ENCODE measurements at places on chromosomes 11 and 22. TPM values are rescaled to one million over a fixed set of nuclear protein-coding genes. Genes with fewer than 3 reads are reported as not detected.
A peak's percentile ranks its signal among the peaks of the same experiment; 100 is the strongest.

The RPS13 gene
- total RNA-seq = 957 TPM

The DGAT2 gene
- total RNA-seq = 54.6 TPM

The PATE4 gene
- 0.79 TPM for total RNA-seq

The CD248 gene
- 6.4 TPM for total RNA-seq

The SBF2 gene
- 48.7 TPM for total RNA-seq

The GPHA2 gene
- 9.4 TPM for total RNA-seq

The SLC22A9 gene
- not detected for total RNA-seq

The CRELD2 gene
- 57.9 TPM for total RNA-seq

The CHRM1 gene
- total RNA-seq = 0.39 TPM

The CD82 gene
- total RNA-seq = 5.0 TPM

The OTOG gene
- total RNA-seq = 2.9 TPM

The IL17REL gene
- total RNA-seq = 0.55 TPM

GRCh38 chr22:29055192-29055830 lies 6.3 kb downstream of the C22orf31 start:
- H3K4me1 ChIP-seq = no peaks in the 10 kb centered on the region
- H3K4me3 ChIP-seq = no peak overlapping the region
- H3K36me3 ChIP-seq = no peaks in the 10 kb centered on the region
- no peak for DNase-seq
- no peaks in the 10 kb centered on the region for H3K27me3 ChIP-seq

DNA sequence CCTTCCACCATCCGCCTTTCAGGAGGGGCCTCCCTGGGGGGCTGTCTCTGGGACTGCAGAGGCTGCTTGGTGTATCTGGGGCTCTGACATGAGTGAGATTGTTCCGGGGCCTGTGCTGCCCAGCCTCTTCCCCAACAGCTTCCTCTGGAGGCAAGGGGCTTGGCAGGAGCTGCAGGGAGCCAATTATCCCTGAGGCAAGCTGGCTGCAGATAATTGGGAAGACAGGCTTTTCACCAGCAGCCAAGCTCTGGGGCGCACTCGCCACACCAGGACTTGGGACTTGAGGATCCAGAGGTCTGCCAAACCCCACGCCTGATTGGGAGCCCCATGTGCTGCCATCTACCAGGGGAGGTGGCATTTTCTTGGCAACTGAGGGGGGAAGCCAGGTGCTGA lies 15.6 kb upstream of the RTN4R start:
- H3K4me3 ChIP-seq = no peak overlapping the region
- H3K27me3 ChIP-seq = no peaks in the 10 kb centered on the region
- H3K36me3 ChIP-seq = no peaks in the 10 kb centered on the region
- no peak overlapping the region for H3K27ac ChIP-seq
- no peak for DNase-seq

- H3K4me3 ChIP-seq = no peak overlapping the region
- no peaks in the 10 kb centered on the region for H3K4me1 ChIP-seq
- no peak for DNase-seq
- H3K27ac ChIP-seq = no peak overlapping the region
- no peaks in the 10 kb centered on the region for H3K27me3 ChIP-seq
Measured at GRCh38 chr11:67700141-67700540, 25.7 kb upstream of the ALDH3B2 start.

- H3K27me3 ChIP-seq = no peaks in the 10 kb centered on the region
- H3K27ac ChIP-seq = no peak overlapping the region
- H3K4me1 ChIP-seq = no peaks in the 10 kb centered on the region
- DNase-seq = no peak
- no peak overlapping the region for H3K4me3 ChIP-seq
Measured at GRCh38 chr22:10961043-10961860, 4566.7 kb upstream of the OR11H1 start.

GRCh38 chr11:79414644-79415317 lies 26.0 kb downstream of the TENM4 start:
- no peaks in the 10 kb centered on the region for H3K27me3 ChIP-seq
- no peaks in the 10 kb centered on the region for H3K4me1 ChIP-seq
- H3K36me3 ChIP-seq = no peaks in the 10 kb centered on the region
- H3K27ac ChIP-seq = no peak overlapping the region
- no peak for DNase-seq

GRCh38 chr11:130214861-130215530 lies 55.4 kb downstream of the ST14 start:
- no peak for DNase-seq
- no peaks in the 10 kb centered on the region for H3K27me3 ChIP-seq
- no peak overlapping the region for H3K4me3 ChIP-seq
- H3K4me1 ChIP-seq = peaks cover 21% of the 10 kb centered on the region

GRCh38 chr11:116793772-116794097 lies 2.1 kb upstream of the APOA5 start:
- H3K36me3 ChIP-seq = no peaks in the 10 kb centered on the region
- H3K27ac ChIP-seq = no peak overlapping the region
- DNase-seq = no peak
- peaks cover 7% of the 10 kb centered on the region for H3K4me1 ChIP-seq
- no peak overlapping the region for H3K4me3 ChIP-seq
- no peaks in the 10 kb centered on the region for H3K27me3 ChIP-seq

GRCh38 chr11:41613326-41613725 lies 153.9 kb upstream of the LRRC4C start:
- no peak overlapping the region for H3K4me3 ChIP-seq
- H3K4me1 ChIP-seq = no peaks in the 10 kb centered on the region
- H3K27me3 ChIP-seq = no peaks in the 10 kb centered on the region
- H3K27ac ChIP-seq = no peak overlapping the region

DNA sequence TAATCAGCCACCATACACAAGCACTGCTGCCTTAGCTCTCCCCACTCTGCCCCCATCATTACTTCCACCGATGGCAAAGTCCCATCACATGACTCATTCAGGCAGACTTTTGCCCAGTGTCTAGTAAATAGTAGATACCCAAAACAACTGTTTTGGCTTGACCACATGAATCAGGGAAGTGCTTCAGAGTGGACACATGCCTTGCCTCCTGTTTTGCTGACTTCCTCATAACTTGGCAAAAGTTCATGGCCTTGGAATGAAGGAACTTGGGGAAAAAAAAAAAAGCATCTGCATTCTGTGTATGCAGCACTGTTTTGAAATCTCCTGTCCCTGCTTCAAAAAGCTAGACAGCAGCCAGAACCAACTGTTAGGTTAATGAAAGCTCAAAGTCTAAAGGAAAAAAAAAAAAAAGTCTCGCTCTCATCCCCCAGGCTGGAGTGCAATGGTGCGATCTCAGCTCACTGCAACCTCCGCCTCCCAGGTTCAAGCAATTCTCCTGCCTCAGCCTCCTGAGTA lies 335.3 kb downstream of the FAM181B start:
- H3K4me1 ChIP-seq = peaks cover 4% of the 10 kb centered on the region
- no peak overlapping the region for H3K27ac ChIP-seq
- no peaks in the 10 kb centered on the region for H3K36me3 ChIP-seq

DNA sequence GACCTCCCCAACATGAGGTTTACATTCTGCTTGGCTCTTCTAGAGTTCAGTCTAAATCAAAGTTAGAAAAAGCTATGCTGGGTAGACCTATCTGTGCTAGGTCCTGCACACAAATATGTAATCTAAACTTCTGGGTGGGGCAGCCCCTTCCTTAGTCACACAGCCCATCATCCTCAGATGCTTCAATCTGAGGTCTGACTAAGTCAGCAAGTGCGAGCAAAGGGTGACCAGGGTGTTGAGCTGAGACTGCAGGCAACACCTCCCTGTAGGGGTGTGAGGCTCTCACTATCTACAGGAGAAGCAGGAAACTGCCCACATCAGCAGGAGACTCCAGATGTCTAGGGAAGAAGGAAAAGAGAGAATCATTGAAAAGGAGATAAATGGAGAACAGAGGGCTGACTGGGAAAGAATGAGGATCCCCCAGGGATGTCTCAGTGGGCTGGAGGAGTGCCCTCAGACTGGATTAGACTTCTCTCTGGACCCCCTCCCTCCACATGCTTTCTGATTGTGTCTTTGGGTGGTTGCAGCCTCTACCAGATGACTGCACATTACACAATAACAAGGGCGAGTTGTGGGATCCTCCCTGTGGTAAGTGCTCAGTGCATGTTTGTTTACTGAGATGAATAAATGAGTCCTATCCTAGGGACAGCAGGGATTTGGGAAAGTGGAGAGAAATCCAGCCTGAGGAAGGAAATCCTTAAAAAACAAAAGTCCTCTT lies 266.2 kb upstream of the PLET1 start:
- H3K4me1 ChIP-seq = no peaks in the 10 kb centered on the region
- no peak for DNase-seq
- H3K27me3 ChIP-seq = no peaks in the 10 kb centered on the region
- no peak overlapping the region for H3K4me3 ChIP-seq

DNA sequence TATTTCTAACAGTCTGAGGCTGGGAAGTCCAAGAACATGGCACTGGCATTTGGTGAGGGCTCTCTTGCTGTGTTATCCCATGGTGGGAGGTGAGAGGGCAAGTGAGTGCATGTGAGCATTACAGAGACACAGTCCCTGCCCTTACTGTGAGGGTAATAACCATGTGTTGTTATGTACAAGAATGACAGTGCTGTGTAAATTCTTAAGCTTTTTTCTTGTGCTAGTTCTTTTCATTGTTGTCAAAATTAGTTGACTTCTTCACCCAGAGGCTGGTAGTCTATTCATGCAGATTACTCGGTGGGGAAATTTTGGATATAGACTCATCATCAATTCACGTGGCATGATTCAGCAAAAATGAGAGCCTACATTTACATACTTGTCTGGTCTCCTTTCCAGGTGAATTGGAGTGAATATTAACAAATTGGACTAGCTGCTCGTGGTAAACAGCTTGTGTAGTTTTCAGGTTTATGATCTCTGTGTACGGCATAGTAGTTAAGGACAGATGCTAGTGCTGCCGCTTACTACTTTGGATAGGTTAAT lies 49.3 kb downstream of the ATXN10 start:
- H3K36me3 ChIP-seq = no peaks in the 10 kb centered on the region
- no peaks in the 10 kb centered on the region for H3K4me1 ChIP-seq
- H3K27ac ChIP-seq = no peak overlapping the region
- no peak overlapping the region for H3K4me3 ChIP-seq
- no peak for DNase-seq

DNA sequence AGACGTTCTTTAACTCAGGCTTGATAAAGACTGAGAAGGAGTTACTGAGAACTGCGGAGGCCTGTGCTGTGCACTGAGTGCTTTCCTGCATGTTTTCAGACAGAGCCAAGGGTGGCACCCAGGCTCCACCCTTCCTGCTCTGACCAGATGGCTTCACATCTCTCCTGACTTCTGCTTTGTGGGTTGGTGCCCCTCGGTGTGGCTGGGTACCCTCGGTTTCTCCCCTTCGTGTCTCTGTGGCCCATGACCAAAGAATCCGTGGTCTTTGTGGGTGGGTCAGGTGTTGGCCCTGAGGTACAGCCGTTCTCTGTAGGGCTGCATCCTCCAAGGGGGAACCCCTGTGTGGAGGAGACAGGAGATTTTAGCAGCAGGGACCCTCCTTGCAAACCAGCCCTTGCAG lies 34.3 kb downstream of the GRIK4 start:
- no peak overlapping the region for H3K27ac ChIP-seq
- DNase-seq = no peak
- no peaks in the 10 kb centered on the region for H3K36me3 ChIP-seq
- H3K4me1 ChIP-seq = peaks cover 6% of the 10 kb centered on the region
- H3K27me3 ChIP-seq = no peaks in the 10 kb centered on the region
- no peak overlapping the region for H3K4me3 ChIP-seq

DNA sequence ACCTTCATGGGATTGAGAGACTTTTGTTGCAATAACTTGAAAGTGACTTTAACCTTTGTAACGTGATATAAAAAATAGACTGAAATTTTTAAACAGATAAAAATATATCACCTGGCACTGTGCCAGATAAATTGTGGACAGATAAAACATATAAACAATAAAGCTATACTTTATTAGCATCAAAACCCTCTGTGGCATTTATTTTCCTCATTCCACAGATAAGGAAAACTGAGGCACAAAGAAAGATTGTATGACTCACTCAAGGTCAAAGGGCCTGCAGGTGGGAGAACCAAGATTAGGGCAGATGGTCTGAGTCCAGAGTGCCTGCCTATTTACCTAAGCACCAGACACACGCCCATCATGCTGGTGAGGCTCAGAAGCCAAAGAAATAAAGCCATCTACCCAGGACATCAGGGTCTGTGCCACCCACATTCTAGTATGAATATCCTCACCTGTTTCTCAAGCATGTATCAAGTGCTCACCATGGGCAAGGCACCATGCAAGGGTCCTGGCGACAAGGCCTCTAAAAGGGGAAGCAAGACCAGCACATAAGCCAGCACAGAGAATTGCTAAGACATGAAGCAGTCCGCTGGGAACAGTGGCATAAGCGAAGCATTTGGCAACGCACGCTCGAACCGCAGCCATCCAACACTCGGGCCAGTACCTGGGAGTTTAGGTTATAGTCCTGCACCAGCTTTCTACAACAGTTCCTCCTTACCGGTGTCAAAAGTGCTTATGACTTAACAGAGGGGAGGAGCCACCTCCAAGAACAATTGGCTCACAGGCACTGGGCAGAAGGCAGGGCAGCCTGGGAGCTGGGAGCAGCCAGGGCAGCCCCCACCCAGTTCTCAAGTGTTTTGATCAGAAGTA lies 17.6 kb downstream of the MYH9 start:
- no peak overlapping the region for H3K4me3 ChIP-seq
- peak overlapping the region; percentile 40 for H3K27ac ChIP-seq
- H3K27me3 ChIP-seq = no peaks in the 10 kb centered on the region
- H3K4me1 ChIP-seq = peaks cover 85% of the 10 kb centered on the region

GRCh38 chr11:40129266-40129665 lies 1330.2 kb downstream of the LRRC4C start:
- no peak overlapping the region for H3K4me3 ChIP-seq
- no peak for DNase-seq
- no peaks in the 10 kb centered on the region for H3K36me3 ChIP-seq
- no peaks in the 10 kb centered on the region for H3K27me3 ChIP-seq
- no peak overlapping the region for H3K27ac ChIP-seq
- H3K4me1 ChIP-seq = no peaks in the 10 kb centered on the region
